Activated naive CD4-positive, alpha-beta T cell (primary cell): ENCODE measurements at places on chromosomes 5 and 9.

DNA sequence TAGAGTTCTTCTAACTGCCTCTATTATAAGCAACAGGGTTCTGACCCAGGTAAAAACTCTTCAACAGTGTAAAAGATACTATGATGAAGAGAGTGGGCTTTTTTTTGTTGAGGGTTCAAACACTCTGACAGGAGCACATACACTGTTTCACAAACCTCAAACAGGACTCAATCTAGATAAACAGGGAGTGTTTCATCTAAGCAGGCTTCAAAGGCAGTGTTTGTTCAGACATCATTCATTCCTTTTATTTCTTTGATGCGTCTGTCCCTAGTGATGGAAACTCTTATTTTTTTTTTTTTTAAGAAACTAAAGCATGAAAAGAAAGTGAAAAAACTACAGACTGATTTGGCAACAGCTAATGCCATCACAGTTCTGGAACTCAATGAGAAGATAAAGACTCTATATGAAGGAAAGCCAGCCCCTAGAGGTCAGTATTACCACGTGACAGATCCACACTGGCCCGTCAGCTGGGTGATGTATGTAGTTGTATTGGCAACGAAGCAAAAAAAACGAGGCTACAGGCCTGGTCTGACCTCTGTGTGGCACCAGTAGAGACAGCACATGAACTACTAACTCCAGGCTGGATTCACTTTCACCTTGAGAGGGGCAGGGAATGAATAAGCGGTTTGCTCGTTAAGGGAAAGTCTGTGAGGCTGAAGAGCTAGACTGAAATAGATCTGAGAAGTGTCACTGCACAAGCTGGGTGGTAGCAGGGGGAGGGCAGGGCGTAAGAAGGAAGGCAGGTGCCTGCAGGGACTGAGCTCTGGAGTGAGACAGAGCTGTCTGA, 172.2 kb downstream of the CCDC192 start:
- DNase-seq: no peak

DNA sequence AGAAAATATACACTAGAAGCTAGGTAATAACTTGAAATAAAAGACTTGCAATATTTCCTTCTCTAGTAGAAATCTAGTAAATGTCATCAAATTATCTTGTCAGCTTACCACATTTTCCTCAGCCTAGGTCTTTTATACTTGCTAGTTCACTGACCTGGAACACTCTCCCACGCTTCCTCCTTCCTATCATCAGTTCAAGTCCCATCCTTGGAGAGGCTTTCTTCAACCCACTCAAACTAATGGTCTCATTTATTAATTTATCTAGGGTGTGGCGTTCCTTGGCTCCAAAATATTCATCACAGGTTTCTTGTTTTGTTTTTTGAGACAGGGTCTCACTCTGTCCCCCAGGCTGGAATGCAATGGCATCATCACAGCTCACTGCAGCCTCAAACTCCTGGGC, 2.9 kb downstream of the FAM13B start:
- DNase-seq: no peak

DNA sequence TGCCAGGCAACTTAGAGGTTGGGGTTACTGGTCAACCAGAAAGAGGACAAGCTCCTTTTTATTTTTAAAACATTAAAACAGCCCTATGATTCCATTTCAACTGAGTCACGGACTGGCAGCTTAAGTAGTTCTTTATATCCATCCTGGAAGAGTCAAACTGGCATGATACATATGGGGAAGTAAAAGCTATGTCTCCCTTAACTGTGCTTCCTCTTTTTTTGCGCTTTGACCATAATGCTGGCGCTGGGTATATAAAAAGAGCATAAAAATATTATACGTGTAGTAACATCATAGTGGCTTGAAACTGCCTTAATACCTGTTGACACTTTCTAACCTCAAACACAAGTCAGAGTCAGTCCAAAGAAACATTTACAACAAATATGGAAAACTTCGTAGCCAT, 274.4 kb downstream of the CSNK1G3 start:
- DNase-seq: no peak

DNA sequence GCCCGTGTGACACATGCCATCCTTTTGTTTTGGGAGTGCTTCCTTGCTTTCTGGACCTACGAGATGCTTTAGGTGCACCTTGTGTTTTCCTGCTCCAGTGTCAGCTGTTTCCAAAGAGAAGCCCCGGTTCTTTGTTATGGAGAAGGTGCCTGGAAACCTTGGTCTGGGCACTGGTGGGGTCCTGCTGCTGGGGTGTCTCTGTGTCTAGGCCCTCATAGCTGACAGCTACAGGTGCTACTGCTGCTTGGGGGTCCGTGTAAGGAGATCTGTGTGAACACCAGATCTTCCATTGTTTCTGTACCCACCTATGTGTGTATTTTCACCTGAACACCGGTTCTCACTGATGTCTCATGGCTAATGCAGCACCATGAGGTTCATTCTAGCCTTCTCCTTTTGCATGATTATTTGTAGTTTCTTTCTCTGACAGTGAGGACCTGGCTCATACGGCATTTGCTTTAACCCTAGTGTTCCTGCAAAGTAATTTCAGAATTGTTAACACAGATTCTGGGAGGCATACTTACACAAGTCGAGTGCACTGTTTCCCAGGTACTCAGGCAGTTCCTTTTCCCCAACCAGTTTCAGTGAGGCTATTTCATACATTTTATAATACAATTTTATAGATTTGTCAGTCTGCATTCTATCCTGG, 13.2 kb upstream of the FAM120AOS start:
- no peak for DNase-seq

DNA sequence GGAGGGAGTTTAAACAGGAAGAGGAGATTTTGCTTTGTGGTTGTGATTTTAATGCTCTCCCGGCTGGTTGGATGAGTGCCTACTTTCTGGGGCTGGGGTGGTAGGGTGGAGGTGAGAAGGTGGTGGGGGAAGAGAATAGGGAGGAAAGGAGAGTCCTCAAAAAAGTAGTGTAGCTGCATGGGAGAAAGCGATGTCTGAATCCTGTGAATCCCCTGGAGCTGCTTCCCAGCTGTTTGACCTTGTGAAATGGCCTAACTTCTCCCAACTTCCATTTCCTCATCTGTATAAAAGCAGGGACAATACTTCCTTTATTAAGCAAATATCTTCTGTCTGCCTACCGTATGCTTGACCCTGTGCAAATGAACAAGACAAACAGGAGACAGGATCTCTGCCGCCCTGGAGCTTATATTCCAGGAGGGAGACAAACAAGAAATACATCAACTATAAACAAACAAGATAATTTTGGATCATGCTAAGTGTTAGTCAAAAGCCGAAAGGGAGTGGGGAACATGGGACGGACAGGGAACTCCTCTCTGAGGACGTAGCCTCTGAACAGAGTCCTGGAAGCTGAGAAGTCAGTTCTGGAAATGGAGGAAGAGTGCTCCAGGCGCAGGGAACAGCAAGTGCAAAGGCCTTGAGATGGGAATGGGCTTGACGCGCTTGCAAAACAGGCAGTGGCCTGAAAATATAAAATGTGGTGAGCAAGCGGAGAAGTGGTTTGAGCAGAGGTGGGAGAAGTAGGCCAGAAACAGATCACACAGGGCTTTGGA, 103.5 kb downstream of the SPRY4 start:
- no peak for DNase-seq
